ENCODE measurements at places on chromosomes 1 and 21.

DNA sequence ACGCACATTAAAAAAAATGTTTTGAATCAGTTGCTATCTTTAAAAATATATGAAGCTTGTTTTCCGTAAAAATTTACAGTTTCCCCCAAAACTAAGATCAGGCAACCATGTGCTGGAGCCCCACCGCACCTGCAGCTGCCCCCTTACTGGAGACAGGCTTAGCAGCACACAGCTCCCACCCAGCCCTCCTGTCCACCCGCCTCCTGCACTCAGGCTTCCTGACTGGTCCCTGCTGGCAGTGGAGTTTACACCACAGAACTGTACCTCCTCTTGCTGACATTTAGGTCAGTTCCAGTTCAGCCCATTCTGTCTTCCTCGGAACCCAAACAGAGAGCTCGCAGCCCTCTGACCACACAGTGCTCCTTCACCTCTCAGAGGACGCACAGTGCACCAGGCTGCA lies 2.1 kb downstream of the GPR161 start:
- H3K4me1 ChIP-seq: no peaks in the 10 kb centered on the region
- no peak for DNase-seq

- no peak overlapping the region for H3K4me3 ChIP-seq
- H3K27me3 ChIP-seq: no peaks in the 10 kb centered on the region
- no peak for DNase-seq
- no peaks in the 10 kb centered on the region for H3K36me3 ChIP-seq
- H3K4me1 ChIP-seq: no peaks in the 10 kb centered on the region
Observed at GRCh38 chr21:44750675-44751025, 39.3 kb upstream of the TSPEAR start.

GRCh38 chr1:29630756-29631155 lies 394.4 kb downstream of the PTPRU start:
- no peaks in the 10 kb centered on the region for H3K36me3 ChIP-seq
- H3K4me3 ChIP-seq: no peak overlapping the region
- H3K27ac ChIP-seq: no peak overlapping the region
- no peaks in the 10 kb centered on the region for H3K27me3 ChIP-seq

- no peaks in the 10 kb centered on the region for H3K36me3 ChIP-seq
- peak overlapping the region; percentile 70 for H3K27ac ChIP-seq
- no peaks in the 10 kb centered on the region for H3K27me3 ChIP-seq
- H3K4me1 ChIP-seq: peaks cover 16% of the 10 kb centered on the region
Observed at GRCh38 chr1:2330519-2331199, 60.7 kb downstream of the MORN1 start.

DNA sequence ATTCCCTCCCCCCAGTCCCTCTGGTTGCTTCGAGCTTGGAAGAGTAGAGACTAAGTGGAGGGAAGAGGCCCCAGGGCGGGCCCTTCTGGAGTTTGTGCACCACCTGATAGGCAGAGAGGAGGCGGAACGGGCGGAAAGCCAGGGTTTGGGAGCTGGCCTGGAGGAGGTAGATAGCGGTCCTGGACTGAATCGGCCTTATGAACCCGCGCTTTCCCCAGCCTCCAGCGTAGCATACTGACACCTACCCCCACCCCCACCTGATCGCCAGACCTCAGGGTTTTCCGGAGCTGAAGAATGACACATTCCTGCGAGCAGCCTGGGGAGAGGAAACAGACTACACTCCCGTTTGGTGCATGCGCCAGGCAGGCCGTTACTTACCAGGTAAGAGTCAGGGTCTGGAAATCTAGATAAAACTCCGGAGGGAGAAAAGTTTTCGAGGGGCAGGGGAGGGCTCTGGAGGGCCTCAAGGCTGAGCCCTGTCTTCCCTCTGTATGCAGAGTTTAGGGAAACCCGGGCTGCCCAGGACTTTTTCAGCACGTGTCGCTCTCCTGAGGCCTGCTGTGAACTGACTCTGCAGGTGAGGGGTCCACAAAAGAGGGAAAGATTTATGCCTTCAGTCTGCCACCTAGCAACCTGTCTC lies 705 bp downstream of the UROD start:
- no peaks in the 10 kb centered on the region for H3K27me3 ChIP-seq
- H3K4me1 ChIP-seq: peaks cover 34% of the 10 kb centered on the region
- H3K36me3 ChIP-seq: no peaks in the 10 kb centered on the region
- H3K4me3 ChIP-seq: peak overlapping the region; percentile 97

DNA sequence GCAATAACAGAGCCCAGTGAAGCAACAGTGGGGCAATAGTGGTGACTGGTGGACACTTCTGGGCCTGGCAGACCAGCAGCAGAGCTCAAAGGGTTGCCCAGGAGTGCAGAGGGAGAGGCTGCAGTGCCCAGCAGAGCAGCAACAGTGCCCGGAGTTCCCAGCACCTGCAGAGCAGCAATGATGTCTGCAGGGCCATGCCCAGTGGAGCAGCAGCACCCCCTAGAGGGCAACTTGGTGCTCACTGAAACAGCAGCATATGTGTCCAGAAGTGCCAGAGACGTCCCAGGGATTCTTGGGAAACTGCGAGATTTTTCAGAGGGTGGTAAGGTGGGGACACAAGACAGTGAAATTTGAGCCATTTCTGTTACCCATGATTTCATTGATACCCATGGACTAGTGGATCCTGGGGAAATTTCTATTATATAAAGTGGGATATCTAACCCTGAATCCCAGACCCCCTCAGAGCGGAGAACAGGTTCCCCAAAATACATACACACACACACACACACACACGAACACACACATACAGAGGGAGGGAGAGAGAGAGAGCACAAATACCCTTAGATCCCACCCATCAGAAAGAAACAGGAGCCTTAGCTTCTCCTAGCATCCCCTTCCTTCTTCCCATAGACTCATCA lies 156.9 kb upstream of the GJB5 start:
- DNase-seq: peak; percentile 86
- no peaks in the 10 kb centered on the region for H3K36me3 ChIP-seq
- H3K4me1 ChIP-seq: no peaks in the 10 kb centered on the region
- no peak overlapping the region for H3K27ac ChIP-seq
- H3K4me3 ChIP-seq: no peak overlapping the region

GRCh38 chr1:245864872-245865271 lies 642.2 kb downstream of the SMYD3 start:
- H3K4me1 ChIP-seq: no peaks in the 10 kb centered on the region
- no peak overlapping the region for H3K27ac ChIP-seq
- DNase-seq: no peak

Data from testis (tissue), 5 donors.